Mesendoderm (in vitro differentiated cells): ENCODE measurements at places on chromosomes 7 and 10.
A peak's percentile ranks its signal among the peaks of the same experiment; 100 is the strongest.

DNA sequence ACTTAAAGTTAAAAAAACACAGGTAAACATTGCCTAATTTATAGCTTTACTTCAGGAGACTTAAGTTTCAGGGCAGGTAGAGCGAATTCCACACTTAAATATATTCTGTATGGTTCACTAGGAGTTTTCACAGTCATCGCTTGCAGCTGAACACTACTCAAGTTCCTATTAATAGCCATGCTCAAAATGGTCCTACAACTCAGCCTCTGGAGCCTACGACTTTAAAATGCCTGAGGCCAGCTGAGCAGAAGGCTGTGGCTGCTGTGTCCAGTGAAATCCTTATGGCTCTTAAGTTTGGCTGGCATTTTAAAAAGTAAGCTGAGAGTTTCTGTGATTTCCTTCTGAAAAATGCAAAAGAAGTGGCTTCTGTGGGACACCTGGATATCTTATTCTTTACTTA is 105.4 kb upstream of the GLI3 start:
- DNase-seq, result no peak

DNA sequence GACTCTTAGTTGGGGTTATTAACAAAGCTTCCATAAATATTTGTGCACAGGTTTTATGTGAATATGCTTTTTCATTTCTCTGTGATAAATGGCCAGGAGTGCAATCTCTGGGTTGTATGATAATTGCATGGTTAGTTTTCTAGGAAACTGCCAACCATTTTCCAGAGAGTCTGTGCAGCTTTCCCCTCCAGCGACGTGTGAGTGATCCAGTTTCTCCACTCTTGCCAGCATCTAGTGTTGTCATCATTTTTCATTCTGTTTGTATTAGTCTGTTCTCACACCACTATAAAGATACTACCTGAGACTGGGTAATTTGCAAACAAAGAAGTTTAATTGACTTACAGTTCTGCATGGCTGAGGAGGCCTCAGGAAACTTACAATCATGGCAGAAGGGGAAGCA is 319.6 kb upstream of the SHH start:
- DNase-seq, result no peak

GRCh38 chr7:123075838-123076467 is 80.5 kb upstream of the TAS2R16 start:
- DNase-seq, result peak; percentile 24

DNA sequence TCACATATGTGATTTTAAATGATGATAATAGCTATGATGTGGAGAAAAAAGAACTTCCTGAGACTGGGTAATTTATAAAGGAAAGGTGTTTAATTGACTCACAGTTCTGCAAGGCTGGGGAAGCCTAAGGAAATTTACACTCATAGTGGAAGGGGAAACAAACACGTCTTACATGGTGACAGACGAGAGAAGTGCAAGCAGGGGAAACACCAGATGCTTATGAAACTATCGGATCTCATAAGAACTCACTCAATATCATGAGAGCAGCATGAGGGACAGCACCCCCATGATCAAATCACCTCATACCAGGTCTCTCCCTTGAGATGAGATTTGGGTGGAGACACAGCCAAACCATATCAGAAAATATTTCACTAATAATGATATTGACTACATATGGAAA is 4.1 kb upstream of the LIPN start:
- no peak for DNase-seq

DNA sequence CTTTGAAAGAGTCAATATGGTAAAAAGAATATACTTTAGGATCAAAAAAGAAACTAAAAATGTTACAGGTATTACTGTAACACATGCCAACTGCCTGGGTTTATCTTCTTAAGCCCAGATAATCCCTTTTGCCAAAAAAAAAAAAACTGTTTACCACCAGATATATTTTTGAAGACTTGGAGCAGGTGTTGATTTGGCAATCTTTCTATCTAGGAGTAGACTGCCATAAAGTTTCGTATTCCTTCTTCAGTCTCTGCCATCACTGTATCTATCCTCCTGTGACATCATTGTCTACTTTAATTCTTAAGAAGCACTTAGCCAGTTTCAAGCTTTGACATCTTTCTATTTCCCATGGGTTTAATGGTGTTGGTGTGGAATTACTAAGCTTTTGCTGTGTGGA is 161.0 kb downstream of the ST7 start:
- DNase-seq, result no peak

- DNase-seq, result no peak
Observed at GRCh38 chr10:90306187-90306586, 551.7 kb downstream of the HTR7 start.

DNA sequence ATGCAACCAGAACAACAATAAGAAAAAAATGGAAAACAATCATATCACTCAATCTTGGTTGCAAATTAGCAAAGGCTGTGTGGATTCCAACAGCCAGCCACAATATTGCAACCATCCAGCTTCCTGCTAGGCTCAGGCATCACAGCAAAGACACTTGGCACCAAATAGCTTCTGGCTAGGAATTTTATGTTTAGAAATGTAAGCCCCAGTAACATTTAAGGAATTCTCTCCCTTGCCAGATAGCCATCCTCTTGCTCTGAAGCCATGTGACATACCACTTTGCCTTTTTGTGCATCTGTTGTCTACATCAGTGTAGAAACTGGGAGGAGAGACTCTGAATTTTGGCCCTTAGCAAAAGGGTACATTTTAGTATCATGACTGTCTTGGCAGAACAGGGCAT is 22.2 kb downstream of the MKX start:
- peak; percentile 63 for DNase-seq
